ENCODE measurements at places on chromosomes 1 and 21. TPM values are rescaled to one million over a fixed set of nuclear protein-coding genes. Genes with fewer than 3 reads are reported as not detected.

- no peak overlapping the region for H3K4me3 ChIP-seq
- no peaks in the 10 kb centered on the region for H3K36me3 ChIP-seq
- H3K27me3 ChIP-seq, result no peaks in the 10 kb centered on the region
Observed at GRCh38 chr1:8107897-8108296, 81.8 kb upstream of the ERRFI1 start.

GRCh38 chr1:155320661-155321617 is at the start of gene RUSC1:
TSS of gene RUSC1 (plus strand) at chr1:155320894. CDS start at chr1:155321774, 880 bp downstream.
- peak; percentile 84 for DNase-seq
- peak within 1 kb of the TSS; percentile 99 for H3K27ac ChIP-seq
- H3K4me1 ChIP-seq, result peaks cover 8% of the 10 kb centered on the region
- peak within 1 kb of the TSS; percentile 72 for H3K4me3 ChIP-seq
- H3K27me3 ChIP-seq, result no peaks in the 10 kb centered on the region
- no peaks in the 10 kb centered on the region for H3K36me3 ChIP-seq

DNA sequence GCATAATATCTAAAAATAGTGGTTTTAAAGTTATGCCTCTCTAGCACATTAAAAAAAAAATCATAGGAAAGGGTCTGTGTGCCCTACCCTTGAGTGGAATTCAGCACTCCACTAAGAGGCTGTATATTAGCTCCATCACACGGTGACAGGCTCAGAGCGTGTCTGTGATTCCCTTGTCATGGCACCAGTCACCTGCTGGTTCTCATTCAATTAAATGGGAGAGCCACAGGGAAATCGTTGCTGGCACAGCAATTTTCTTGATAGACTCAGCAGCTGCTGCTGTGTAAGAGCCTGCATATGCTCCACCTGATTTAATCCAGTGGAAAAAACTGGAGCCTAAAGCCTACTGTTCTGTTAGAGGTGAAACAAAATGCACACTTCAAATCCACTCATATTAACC is 9.5 kb downstream of the ATP6V1G3 start:
- H3K4me3 ChIP-seq, result no peak overlapping the region
- H3K27me3 ChIP-seq, result no peaks in the 10 kb centered on the region
- H3K27ac ChIP-seq, result no peak overlapping the region
- DNase-seq, result no peak
- no peaks in the 10 kb centered on the region for H3K36me3 ChIP-seq

DNA sequence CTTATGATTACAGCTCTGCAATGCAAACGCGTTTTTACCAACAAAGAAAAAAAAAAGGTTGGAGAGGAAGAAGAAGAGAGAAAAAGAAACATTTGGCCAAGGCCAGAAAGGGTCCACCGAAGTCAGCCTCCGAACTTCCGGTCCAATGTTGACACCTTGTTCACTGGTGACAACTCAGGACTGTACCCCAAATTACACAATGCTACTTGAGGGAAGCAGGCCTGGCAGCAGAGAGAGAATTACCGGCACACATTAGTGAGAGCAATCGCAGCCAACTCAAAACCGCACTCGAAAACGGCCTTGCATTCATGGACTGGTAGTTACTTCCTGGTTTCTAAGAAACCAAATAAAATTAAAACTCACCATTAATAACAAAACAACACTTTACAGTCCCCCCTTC is 652.5 kb downstream of the KIF26B start:
- DNase-seq, result no peak
- H3K4me3 ChIP-seq, result no peak overlapping the region
- no peak overlapping the region for H3K27ac ChIP-seq
- H3K36me3 ChIP-seq, result no peaks in the 10 kb centered on the region
- no peaks in the 10 kb centered on the region for H3K4me1 ChIP-seq

Gene FGR
- 17.9 TPM for total RNA-seq

- H3K27ac ChIP-seq, result no peak overlapping the region
- H3K27me3 ChIP-seq, result no peaks in the 10 kb centered on the region
- no peaks in the 10 kb centered on the region for H3K4me1 ChIP-seq
- DNase-seq, result no peak
- H3K4me3 ChIP-seq, result no peak overlapping the region
Observed at GRCh38 chr1:1046767-1047166, 26.8 kb downstream of the AGRN start.

Gene SH2D5
- 0.55 TPM for total RNA-seq

Gene RPL11
- 1,225 TPM for total RNA-seq

GRCh38 chr1:186046437-186047211 is 312.4 kb downstream of the HMCN1 start:
- DNase-seq, result no peak
- H3K4me3 ChIP-seq, result no peak overlapping the region
- H3K36me3 ChIP-seq, result no peaks in the 10 kb centered on the region
- H3K27me3 ChIP-seq, result no peaks in the 10 kb centered on the region
- no peak overlapping the region for H3K27ac ChIP-seq

Gene KCND3
- total RNA-seq, result 13.5 TPM

- H3K4me3 ChIP-seq, result no peak overlapping the region
- no peaks in the 10 kb centered on the region for H3K27me3 ChIP-seq
- H3K27ac ChIP-seq, result peak overlapping the region; percentile 66
- peak; percentile 63 for DNase-seq
- no peaks in the 10 kb centered on the region for H3K4me1 ChIP-seq
Observed at GRCh38 chr1:223887747-223888418, 42.1 kb upstream of the TP53BP2 start.

Gene CCDC181
- total RNA-seq, result 3.0 TPM

GRCh38 chr1:222790520-222790919 is 24.3 kb upstream of the DISP1 start:
- H3K36me3 ChIP-seq, result no peaks in the 10 kb centered on the region
- no peak overlapping the region for H3K4me3 ChIP-seq
- no peaks in the 10 kb centered on the region for H3K27me3 ChIP-seq
- DNase-seq, result no peak
- no peaks in the 10 kb centered on the region for H3K4me1 ChIP-seq
- H3K27ac ChIP-seq, result no peak overlapping the region

- H3K27me3 ChIP-seq, result no peaks in the 10 kb centered on the region
- no peak for DNase-seq
- no peaks in the 10 kb centered on the region for H3K36me3 ChIP-seq
- no peak overlapping the region for H3K4me3 ChIP-seq
- no peak overlapping the region for H3K27ac ChIP-seq
Observed at GRCh38 chr1:53473463-53473862, 14.3 kb downstream of the DMRTB1 start.

DNA sequence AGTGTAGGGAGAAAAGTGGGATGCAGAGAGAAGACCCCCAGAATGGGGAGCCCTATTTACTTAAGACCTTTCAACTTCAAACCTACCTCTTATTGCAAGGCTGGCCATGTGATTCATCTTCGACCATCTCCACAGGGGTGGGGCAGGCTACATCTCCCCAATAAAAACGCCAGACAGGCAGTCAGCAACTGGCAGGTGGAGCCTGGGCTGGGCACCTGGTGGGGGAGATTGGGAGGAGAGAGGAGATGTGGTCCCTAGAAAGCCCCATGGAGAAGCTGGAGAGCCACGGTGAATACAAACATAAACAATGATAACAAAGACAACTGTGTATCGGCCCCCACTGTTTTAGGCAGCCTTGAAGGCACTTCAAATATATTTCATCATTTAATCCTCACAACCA is 336.7 kb upstream of the PROX1 start:
- H3K4me1 ChIP-seq, result no peaks in the 10 kb centered on the region
- H3K27me3 ChIP-seq, result no peaks in the 10 kb centered on the region
- H3K4me3 ChIP-seq, result no peak overlapping the region
- no peak for DNase-seq
- H3K36me3 ChIP-seq, result no peaks in the 10 kb centered on the region

Gene CFAP107
- not detected for total RNA-seq

DNA sequence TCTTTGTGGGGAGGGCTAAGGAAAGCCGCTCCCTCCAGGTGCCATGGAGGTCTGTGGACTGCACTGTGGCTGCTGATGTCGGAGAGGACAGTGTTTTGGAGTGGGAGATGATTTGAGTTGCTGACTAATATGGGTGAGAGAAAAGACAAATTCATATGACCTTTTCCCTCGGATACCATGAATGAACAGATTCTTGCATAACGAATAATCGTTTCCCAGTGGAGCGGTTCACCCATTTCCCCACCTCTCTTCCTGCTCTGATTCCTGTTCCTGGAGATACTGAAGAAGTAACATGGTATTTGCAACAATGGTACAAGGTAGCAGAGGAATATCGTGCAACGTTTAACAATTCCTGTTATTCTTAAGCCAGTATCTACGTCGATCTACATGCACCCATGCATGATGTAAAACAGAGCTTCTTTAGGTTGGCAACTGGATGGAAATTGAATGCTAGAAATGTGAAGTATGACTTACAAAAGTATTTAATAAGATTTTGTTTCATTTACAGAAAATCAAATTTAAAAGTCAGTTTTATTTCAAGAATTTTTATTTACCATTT is 227.1 kb downstream of the TOMM20 start:
- no peaks in the 10 kb centered on the region for H3K36me3 ChIP-seq
- H3K27me3 ChIP-seq, result no peaks in the 10 kb centered on the region
- no peak overlapping the region for H3K4me3 ChIP-seq
- no peaks in the 10 kb centered on the region for H3K4me1 ChIP-seq
- no peak for DNase-seq
- H3K27ac ChIP-seq, result no peak overlapping the region

DNA sequence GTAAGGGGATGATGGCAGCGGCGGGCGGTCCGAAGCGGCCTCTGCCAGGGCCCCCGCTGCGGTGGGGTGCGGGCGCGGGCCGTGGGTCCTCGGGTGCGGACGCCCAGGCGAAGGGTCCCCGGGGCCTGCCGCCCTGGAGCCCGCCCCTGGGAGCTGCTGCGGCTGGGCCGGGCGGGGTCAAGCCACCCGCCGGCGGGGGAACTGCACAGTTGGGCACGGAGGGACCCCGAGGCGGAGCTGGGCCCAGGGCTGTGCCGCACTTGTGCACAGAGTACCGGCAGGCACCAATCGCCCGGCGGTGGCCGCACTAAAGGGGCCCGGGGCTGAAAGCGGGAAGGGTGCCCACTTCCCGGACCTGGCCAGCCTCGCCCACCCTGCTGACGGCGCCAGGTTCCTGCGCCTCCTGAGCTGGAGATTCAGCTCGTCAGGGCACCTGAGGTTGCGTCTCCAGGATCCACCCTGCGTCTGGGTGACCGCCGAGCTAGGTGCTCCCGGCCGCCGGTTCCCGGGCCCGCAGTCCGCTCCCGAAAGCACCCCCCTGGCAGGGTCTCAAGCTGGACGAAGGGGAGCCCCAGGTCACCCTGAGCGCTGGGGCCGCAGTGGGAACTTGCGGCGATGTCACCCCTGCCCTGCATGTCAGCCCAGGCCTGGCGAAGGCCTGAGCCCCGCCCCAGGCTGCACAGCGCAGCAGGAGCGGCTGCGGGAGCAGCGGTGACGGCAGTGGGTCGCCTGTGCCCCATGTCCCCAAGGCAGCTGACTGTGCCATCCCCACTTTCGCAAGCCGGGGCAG is 56.7 kb upstream of the ETV3 start:
- no peak overlapping the region for H3K27ac ChIP-seq
- H3K4me3 ChIP-seq, result no peak overlapping the region
- no peak for DNase-seq
- H3K36me3 ChIP-seq, result no peaks in the 10 kb centered on the region
- H3K4me1 ChIP-seq, result no peaks in the 10 kb centered on the region
- no peaks in the 10 kb centered on the region for H3K27me3 ChIP-seq

Gene ELK4
- total RNA-seq, result 17.9 TPM

DNA sequence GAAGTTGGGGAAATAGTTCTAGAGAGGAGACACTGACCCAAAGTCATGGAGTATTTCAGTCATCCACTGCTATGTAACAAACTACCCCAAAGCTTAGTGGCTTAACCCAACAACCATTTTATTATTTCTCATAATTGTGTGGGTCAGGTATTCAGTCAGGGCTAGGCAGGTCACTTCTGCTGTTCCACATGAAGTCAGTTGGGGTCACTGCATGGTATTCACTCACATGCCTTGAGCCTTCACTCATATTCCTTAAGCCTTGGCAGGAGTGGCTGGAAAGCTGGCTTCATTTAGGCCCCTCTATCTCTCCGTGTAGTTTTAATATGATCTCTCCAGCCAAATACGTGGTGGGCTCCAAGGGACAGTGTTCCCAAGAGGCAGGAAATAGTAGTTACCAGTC is 17.5 kb upstream of the RNF11 start:
- no peaks in the 10 kb centered on the region for H3K36me3 ChIP-seq
- H3K4me1 ChIP-seq, result no peaks in the 10 kb centered on the region
- H3K27me3 ChIP-seq, result no peaks in the 10 kb centered on the region
- no peak overlapping the region for H3K4me3 ChIP-seq

Gene UMODL1
- total RNA-seq, result not detected

- no peaks in the 10 kb centered on the region for H3K27me3 ChIP-seq
- no peak overlapping the region for H3K4me3 ChIP-seq
- H3K4me1 ChIP-seq, result no peaks in the 10 kb centered on the region
- H3K27ac ChIP-seq, result no peak overlapping the region
Observed at GRCh38 chr1:50139339-50140181, 30.8 kb downstream of the ELAVL4 start.

- H3K4me1 ChIP-seq, result no peaks in the 10 kb centered on the region
- H3K27ac ChIP-seq, result no peak overlapping the region
- no peak overlapping the region for H3K4me3 ChIP-seq
- DNase-seq, result no peak
- no peaks in the 10 kb centered on the region for H3K36me3 ChIP-seq
Observed at GRCh38 chr1:232648316-232648715, 18.4 kb upstream of the SIPA1L2 start.

DNA sequence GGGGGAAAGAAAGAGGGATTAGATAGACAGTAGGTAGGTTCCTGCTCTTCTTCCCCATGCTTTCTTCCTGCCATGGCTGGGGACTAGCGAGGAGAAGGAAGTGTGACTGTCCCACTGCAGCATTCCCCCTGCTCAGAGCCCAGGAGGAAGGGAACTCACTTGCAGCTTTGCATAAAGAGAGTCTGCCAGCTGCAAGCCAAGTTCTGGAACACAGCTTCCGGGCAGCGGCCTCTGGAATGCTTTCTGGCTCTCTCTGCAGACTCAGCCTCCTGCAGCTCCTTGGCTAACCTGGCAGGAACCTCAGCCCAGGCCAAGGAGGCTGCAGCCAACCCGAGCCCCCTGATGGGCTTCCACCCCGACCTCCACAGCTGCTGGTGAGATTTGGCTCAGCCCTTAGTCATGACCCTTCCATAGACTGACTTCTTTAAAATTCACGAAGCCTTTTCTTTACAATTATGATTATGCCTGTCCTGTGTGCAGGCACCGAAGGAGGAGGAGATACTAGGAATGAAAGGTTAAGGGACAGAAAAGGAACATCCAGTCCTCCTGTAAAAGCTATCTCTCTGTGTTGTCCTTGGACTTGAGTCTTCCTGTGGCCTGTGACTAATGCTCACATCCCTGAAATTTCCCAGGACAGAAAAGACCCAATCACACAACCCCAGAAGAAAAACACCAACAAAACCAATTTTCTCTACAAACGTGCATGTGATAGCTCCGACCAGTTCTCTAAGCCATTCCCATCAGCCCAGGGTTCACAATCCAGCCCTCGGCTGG is 108.2 kb upstream of the OLIG2 start:
- DNase-seq, result no peak
- H3K4me3 ChIP-seq, result no peak overlapping the region
- no peaks in the 10 kb centered on the region for H3K4me1 ChIP-seq
- H3K36me3 ChIP-seq, result no peaks in the 10 kb centered on the region
- no peaks in the 10 kb centered on the region for H3K27me3 ChIP-seq

- no peaks in the 10 kb centered on the region for H3K27me3 ChIP-seq
- peak overlapping the region; percentile 60 for H3K4me3 ChIP-seq
- no peaks in the 10 kb centered on the region for H3K4me1 ChIP-seq
- DNase-seq, result no peak
Observed at GRCh38 chr1:201945157-201945556, 1.2 kb downstream of the LMOD1 start.

Gene TMEM35B
- total RNA-seq, result 92.9 TPM

GRCh38 chr1:201468501-201468843 is 516 bp downstream of the PHLDA3 start:
- no peak for DNase-seq
- peak overlapping the region; percentile 64 for H3K4me3 ChIP-seq
- H3K4me1 ChIP-seq, result no peaks in the 10 kb centered on the region

Gene TNFSF4
- not detected for total RNA-seq

GRCh38 chr1:204341380-204341779 is 18.3 kb downstream of the PLEKHA6 start:
- H3K27me3 ChIP-seq, result no peaks in the 10 kb centered on the region
- H3K36me3 ChIP-seq, result no peaks in the 10 kb centered on the region
- H3K27ac ChIP-seq, result no peak overlapping the region

All from uterus (tissue), 4 donors.